ENCODE measurements at places on chromosomes 16 and 17. TPM values are rescaled to one million over a fixed set of nuclear protein-coding genes. Genes with fewer than 3 reads are reported as not detected.

DNA sequence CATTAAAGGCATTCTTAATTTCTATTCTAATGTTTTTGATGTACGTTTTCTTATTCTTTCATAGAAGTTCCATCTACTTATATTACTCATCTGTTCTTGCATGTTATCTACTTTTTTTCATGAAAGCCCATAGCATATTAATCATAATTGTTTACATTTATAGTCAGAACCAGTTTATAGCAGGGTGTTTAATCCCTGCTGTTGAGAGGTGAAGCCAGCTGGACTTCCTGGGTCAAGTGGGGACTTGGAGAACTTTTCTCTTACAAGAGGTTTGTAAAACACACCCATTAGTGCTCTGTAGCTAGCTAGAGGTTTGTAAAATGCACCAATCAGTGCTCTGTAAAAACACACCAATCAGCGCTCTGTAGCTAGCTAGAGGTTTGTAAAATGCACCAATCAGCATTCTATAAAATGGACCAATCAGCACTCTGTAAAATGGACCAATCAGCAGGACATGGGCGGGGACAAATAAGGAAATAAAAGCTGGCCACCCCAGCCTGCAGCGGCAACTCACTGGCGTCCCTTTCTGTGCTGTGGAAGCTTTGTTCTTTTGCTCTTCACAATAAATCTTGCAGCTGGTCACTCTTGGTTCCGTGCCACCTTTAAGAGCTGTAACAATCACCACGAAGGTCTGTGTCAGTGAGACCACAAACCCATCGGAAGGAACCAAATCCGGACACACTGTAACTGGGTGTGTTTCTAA, 120.6 kb downstream of the TANC2 start:
- DNase-seq = no peak

DNA sequence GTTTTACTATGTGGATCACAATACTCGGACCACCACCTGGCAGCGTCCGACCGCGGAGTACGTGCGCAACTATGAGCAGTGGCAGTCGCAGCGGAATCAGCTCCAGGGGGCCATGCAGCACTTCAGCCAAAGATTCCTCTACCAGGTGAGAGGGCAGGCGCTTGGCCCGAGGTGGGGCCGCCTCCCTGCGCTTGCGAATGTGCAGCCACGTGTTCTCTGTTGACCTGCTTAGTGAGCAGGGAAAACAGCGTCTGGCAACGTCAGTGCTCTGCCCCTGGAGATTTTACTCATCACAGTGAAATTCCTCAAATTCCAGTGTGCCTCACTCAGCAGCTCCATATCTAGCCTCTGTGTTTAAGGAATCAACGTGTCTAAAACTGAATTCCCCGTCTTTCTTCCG, 33.4 kb upstream of the CLEC18A start:
- no peak for DNase-seq

DNA sequence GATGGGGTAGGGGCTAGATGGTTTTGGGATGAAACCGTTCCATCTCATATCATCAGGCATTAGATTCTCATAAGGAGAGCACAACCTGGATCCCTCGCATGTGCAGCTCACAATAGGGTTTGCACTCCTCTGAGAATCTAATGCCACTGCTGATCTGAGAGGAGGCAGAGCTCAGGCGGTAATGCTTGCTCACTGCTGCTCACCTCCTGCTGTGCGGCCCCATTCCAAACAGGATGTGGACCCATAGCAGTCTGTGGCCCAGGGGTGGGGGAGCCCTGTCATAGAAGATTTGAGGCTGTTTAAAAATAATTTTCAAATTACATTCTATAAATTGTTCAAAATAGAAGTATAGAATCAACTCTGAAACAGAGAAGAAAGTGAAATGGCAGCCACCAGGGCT, 50.8 kb downstream of the PHKB start:
- no peak for DNase-seq

DNA sequence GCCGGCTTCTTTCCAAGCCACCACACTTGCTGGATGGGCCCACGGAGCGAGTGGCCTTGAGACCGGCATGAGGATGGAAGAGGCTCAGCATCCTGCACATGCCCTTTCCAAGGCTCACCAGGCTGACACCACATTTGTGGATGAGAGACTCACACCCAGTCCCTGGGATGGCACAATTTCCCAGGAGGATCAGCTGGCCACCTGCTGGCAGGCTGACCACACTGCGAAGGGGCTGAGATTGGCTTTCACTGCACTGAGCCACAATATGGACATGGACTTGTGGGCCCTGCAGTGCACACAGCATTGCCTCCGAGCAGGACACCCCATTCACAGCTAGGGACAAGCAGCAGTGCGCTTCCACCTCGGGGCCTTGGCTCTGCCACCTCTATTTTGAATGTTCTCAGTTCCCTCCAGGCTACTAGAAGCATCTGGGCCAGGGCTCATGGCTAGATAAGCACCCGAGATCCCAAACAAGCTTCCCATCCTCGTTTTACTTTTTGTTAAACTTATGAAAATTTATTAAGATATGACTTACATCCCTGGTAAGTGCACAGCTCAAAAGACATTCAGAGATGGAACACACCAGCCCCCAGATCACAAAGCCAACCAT, 25.3 kb upstream of the KSR1 start:
- DNase-seq = no peak

GRCh38 chr17:35052241-35052610, 11.3 kb downstream of the RFFL start:
- no peak for DNase-seq

DNA sequence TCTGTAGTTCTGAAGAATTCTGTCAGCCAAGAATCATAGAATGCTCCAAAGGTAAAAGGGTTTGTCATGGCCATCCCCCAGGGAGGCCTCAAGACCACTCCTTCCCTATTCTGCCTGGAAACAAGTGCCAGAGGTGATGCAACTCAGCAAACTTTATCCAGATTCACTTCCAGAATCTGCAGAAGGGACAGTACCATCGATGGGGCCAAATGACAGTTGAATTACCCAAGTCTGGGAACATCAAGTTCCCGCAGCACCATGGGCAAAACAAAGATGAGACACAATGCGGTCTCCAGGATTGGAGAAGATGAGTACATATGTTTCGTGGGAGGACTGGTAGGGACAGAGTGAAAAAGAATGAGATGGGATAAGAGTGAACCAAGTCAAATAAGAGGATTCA, 13.7 kb upstream of the TAT start:
- no peak for DNase-seq

- DNase-seq = no peak
Observed at GRCh38 chr17:39306509-39307212, 80.9 kb upstream of the STAC2 start.

GRCh38 chr17:5558815-5559785, 25.2 kb downstream of the NLRP1 start:
- no peak for DNase-seq

GRCh38 chr17:78438694-78439325, 60.4 kb downstream of the PGS1 start:
- DNase-seq = no peak

DNA sequence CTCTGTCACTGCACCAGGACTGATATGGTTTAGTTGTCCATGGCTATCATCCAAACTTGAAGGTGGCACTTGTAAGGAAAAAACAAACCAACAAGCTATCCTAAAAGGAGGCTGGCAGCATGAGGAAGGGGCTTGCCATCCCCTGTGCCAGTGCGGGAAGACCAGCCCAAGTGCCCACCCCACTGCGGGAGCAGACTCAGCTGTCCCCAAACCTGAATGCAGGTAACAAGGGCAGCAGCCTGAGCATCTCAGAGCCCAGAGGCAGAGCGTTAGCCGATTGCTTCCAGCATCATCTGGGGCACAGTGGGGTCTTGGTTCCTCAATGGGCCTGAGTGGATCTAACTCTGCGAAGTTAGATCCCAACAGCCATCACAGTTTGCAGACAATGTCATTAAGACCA, 29.2 kb upstream of the C16orf78 start:
- no peak for DNase-seq

DNA sequence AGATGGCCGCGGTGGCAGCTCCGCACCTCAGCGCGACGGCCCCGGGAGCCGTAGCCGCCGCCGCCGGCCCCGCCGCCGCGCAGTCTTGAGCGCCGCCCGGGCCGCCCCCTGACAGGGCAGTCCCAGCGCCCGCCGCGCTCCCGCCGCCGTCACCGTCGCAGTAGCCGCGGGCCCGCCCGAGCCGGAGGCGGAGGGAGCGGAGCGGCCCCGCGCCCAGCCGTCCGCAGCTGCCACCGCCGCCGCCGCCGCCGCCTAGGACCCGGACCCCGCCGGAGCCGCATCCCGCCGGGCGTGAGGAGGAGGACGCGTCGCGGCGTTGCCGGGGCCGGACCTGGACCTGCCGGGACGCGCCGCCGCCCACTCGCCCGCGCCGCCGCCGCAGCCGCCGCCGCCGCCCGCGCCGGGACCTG, 218 bp downstream of the TNRC6C start:
- DNase-seq = no peak

- no peak for DNase-seq
Observed at GRCh38 chr16:69017036-69017783, 88.2 kb upstream of the HAS3 start.

DNA sequence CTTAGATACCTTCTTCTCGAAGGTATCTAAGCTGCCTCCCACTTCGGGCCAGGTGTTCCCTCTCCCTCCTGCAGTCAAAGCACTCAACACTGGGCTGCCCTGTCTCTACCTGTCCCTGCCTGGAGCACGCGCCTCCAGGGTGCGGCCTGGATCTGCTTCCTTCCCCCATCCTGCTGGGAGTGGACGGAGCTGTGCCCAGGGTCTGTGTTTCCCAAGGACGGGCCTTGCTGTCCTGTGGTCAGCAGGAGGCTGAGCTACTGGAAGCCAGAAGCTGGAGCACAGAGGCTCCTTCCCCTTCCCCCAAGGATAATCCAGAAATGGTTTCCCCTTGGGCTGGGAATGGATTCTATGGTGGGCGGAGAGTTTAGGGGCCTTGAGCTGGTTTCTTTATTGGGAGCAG, 16.7 kb downstream of the LLGL2 start:
- no peak for DNase-seq

DNA sequence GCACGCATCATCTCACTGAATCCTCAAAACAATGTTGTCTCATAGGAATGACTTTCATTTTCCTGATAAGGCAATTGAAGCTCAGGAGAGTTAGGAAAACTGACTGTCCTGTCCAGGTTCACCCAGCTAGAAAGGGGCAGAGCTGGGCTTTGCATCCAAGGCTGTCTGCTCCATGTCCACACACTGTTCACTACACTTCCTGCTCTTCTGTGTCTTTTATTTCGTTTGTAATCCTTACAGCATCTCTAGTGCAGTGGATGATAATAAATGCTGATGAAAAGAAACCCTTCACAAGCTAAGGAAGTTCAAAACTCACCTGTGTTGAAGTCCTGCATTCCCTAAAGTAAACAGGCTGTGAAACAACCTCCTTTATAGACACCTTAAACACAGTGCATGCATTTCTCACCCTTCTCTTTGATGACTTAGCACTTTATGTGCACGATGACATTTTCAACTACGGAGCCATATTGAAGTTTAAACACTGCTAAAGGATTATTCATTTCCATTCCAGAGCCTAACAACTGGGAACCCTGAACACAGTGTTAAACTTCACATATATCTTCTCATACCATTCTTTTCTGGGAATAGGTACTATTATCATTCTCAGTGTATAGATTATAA, 31.0 kb upstream of the GPR139 start:
- DNase-seq = no peak

- no peak for DNase-seq
Observed at GRCh38 chr16:50457423-50457822, 88.6 kb upstream of the BRD7 start.

GRCh38 chr16:67188323-67188722, 1.6 kb downstream of the EXOC3L1 start:
- no peak for DNase-seq

- DNase-seq = no peak
Observed at GRCh38 chr16:56246051-56246817, 54.9 kb downstream of the GNAO1 start.

- DNase-seq = no peak
Observed at GRCh38 chr17:50766222-50767023, 895 bp downstream of the ANKRD40CL start.

GRCh38 chr17:57663326-57664070, 81.6 kb downstream of the CCDC182 start:
- DNase-seq = no peak

DNA sequence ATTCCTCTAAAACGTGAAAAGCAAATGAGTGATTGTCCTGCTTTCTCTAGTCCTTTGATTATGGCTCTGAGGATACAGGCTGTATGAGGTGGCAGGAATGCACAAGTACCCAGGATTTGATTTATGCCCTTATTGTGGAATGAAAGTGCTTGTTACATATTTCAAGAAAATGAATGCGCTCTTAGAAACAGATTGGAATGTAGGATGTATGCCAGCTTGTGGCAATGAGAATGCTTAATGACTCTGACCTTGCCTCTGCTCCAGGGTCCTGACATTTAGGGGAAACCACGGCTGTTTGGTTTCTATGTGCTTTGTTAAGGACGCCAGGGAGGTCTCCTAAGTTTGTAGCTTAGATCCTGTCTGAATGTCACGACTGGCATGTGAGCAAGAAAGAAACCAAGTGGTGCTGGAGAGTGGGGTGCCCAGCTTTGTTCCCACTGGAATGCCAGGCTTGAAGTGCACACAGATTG, 22.0 kb downstream of the PRCD start:
- DNase-seq = no peak

DNA sequence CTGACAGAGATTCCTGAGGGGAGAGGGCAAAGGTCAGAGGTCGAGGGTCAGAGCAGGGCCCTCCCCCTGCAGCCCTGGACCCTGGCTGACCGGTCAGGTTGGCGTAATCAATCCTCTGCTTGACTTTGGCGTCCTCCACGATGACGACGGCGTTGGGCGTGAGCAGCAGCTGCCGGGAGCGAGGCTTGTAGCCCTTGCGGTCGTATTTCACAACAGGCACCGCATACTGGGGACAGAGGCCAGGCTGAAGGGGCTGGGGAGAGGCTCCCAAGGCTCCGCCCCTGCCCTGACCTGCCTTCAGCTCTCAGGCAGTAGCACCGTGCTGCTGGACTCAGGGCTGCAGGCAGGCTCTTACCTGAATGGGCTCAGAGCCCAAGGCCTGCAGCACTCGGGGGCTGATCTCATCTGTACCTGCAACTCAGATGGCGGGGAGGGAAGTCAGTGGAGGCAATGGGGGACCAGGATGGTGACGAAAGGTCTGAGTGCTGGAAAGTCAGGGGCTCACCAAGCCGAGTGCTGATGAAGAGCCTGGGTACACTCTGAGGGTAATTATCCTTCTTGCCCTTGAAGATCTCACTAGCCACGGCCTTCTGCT, 12.0 kb upstream of the CRK start:
- DNase-seq = no peak

- no peak for DNase-seq
Observed at GRCh38 chr16:79901522-79901921, 301.0 kb upstream of the MAF start.

- no peak for DNase-seq
Observed at GRCh38 chr16:8866118-8866883, 2.5 kb downstream of the CARHSP1 start.

- DNase-seq = no peak
Observed at GRCh38 chr16:77212741-77213541, 13.7 kb downstream of the SYCE1L start.

GRCh38 chr16:26071101-26071866, 379.5 kb downstream of the HS3ST4 start:
- no peak for DNase-seq

CACNG5 gene
- total RNA-seq = not detected

MAPT gene
- 3.1 TPM for total RNA-seq

RFFL gene
- 30.9 TPM for total RNA-seq

PRSS33 gene
- total RNA-seq = not detected

PRM1 gene
- total RNA-seq = not detected

RHBDL3 gene
- 0.63 TPM for total RNA-seq

AURKB gene
- not detected for total RNA-seq

TMC5 gene
- total RNA-seq = not detected

TMEM238L gene
- not detected for total RNA-seq

SRSF2 gene
- total RNA-seq = 266 TPM

C1QTNF1 gene
- total RNA-seq = 445 TPM

ZNF771 gene
- total RNA-seq = 21.8 TPM

All from thoracic aorta (tissue), 2 donors.